Hepatocyte (in vitro differentiated cells): ENCODE measurements at places on chromosomes 2 and 18. TPM values are rescaled to one million over a fixed set of nuclear protein-coding genes. Genes with fewer than 3 reads are reported as not detected.

- DNase-seq = no peak
Measured at GRCh38 chr18:11160313-11160712, 10.9 kb upstream of the PIEZO2 start.

Gene IHH
- 23.0 and 23.1 TPM in 2 replicates for total RNA-seq

DNA sequence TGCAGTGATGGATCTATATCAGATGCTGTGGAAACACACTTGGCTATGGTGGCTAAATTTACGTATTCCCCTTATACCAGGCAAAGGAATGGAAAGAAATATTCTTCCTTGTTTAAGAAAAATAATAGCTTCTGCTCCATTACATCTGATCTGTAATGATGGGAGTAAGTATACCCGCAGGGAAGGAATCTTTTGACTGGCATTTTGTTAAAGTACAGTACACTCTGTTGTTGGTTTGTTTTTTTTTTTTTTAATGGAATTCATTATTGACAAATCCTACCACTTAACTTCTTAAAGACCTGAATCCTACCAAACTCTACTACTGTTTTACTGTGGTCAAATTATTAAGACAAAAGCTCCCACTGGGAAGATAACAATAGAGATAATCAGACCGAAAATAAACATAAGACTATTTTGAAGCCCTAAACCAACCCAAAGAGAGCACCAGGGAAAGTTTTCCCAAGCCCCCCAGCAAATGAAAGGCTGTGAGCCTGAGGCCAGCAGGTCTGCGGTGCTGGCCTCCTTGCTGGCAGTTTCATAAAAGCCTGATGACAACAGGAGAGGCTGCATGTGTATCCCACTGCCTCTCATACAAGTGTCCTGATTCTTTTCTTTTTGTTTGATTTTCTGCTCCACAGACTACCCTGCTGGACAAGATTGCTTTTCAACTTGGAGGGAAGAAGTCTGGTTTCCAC, 101.0 kb downstream of the SLC25A12 start:
- no peak for DNase-seq

- no peak for DNase-seq
Measured at GRCh38 chr2:96945014-96945413, 41.4 kb downstream of the FAM178B start.

Gene KLHL14
- 0.57 and 0.60 TPM in 2 replicates for total RNA-seq

- DNase-seq = no peak
Measured at GRCh38 chr18:57575542-57575941, 11.0 kb downstream of the FECH start.

- DNase-seq = peak; percentile 20
Measured at GRCh38 chr2:10688921-10689807, 611 bp downstream of the NOL10 start.

- DNase-seq = peak; percentile 69
Measured at GRCh38 chr2:86337244-86337835, at the start of gene REEP1. TSS of gene REEP1 (minus strand) at chr2:86337626. CDS start at chr2:86337510, 116 bp downstream.

Gene PDCD1
- total RNA-seq = not detected in 2 replicates

DNA sequence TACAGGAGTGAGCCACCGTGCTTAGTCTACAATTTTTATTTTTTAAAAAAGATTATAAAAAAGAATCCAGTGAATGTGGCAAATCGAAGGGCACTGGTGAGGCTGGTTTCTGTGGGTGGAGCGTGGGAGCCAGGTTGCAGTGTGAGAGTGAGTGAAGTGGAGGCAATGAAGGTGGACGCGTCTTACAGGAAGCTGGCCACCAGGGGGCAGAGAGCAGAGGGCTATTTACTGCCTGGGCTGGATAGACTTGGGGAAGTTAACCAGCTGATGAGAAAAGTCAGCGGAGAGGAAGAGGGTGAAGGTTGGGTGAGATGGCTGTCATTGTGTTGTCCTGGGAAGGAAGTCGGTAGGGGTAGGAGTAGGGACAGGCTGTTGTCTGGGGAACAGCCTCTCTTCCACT, 6.8 kb downstream of the SCTR start:
- peak; percentile 75 for DNase-seq

- no peak for DNase-seq
Measured at GRCh38 chr2:148957023-148957422, 81.5 kb upstream of the LYPD6B start.

GRCh38 chr2:241706537-241706936, 4.7 kb downstream of the ING5 start:
- DNase-seq = no peak

DNA sequence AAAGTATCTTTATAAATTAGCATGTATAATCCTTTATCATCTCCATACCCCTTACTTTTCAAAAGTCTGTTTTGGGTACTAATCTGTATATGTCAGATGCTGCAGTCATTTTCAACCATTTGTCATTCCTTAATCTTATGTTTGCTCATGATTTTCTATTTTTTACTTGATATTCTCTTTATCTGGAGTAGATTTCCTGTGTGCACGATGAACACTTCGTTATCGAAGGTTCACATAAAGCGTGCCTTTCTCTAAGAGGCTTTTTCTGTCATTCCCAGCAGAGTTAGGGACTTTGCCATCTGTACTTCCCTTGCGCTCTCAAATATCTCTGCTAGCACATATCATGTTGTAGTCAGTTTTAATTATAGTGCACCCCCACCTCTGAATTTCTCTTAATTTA, 123.2 kb downstream of the BIRC6 start:
- DNase-seq = no peak

DNA sequence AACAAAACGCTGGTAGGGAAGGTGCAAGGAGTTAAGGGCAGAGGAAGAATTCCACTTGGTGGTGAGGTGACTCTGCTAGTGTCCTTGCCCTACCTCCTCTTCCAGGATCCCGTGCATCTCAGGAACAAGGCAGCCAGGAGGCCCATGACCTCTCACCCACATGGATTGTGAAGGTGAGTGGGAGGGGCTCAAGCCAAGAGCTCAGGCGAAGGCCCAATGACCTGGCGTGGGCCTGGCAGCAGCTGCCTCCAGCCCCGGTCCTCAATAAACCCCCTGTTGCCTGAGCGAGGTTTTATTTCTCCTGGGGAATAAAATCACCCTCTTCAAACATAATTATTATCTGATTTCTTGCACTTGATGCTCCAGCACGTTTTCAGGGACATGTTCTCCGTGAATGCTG, 28.2 kb downstream of the LAMA1 start:
- DNase-seq = no peak

- no peak for DNase-seq
Measured at GRCh38 chr18:45251236-45251635, 364.0 kb upstream of the SLC14A2 start.

Gene ICA1L
- 8.2 and 9.0 TPM in 2 replicates for total RNA-seq

GRCh38 chr18:63254716-63255399, 64.7 kb downstream of the BCL2 start:
- DNase-seq = no peak

Gene MC5R
- total RNA-seq = not detected in 2 replicates

GRCh38 chr2:46837704-46838103, 77.9 kb downstream of the MCFD2 start:
- DNase-seq = no peak

Gene EGR4
- 0.23 TPM in 1 of 2 replicates, not detected in the other for total RNA-seq

Gene UGT1A5
- not detected in 2 replicates for total RNA-seq

DNA sequence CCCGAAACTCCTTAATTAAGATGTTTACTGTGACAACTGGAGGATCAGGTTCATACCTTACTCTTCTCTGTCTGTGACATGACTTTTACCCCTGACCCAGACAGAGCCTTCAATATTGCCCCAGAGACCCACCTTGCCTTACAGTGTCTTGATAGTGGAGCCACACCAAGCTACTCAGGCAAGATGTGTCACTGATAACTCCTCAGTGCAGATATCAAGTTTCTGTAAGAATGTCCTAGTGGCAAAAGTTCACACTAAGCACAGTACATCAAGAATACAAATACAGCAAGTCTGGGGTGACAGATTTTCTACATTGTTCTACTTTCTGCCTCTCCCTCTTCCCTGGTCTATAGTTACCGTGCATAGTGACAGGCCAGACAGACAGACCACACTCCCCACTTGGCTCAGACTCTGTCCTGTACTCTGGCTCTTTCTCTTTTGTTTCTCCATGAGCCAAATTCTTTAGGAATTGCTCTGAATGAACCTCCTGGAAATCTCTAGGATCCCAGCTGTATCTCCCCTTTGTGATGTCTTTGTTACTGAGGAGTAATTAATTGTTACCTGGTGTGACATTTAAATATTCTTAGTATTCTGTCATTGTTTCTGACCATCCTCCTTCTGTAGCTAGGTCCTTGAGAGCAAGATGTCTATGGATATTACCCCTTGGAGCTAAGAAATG, 24.1 kb upstream of the APOB start:
- DNase-seq = no peak

GRCh38 chr2:21254170-21254965, 130.6 kb downstream of the TDRD15 start:
- DNase-seq = no peak

DNA sequence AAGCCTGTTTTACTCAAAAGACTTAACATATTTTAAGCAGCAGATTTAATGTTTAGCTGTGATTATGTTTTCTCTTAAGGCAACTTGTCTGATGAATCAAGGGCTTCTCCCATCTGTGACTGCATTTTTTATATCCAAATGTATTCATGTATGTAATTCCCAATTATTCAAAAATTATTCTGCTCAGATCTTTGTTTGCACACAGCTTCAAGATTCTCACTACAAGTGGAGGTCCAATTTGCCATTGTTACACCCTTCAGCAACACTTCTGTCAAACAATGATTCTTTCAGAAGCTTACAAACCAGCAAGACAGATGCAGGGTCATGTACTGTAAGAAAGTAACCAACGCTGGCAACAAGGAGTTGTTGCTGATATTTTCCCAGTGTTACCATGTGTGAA, 5.9 kb upstream of the LRPPRC start:
- no peak for DNase-seq

Gene ARHGAP15
- 0.17 and 1.0 TPM in 2 replicates for total RNA-seq

Gene FBXO36
- 2.8 and 6.1 TPM in 2 replicates for total RNA-seq

Gene MAP3K19
- 1.1 TPM in 1 of 2 replicates, not detected in the other for total RNA-seq

Gene KHK
- 26.1 and 28.7 TPM in 2 replicates for total RNA-seq

GRCh38 chr2:132668987-132669907, 758 bp downstream of the LYPD1 start:
- DNase-seq = peak; percentile 52

GRCh38 chr2:78416625-78417300, 608.7 kb upstream of the REG3G start:
- no peak for DNase-seq

DNA sequence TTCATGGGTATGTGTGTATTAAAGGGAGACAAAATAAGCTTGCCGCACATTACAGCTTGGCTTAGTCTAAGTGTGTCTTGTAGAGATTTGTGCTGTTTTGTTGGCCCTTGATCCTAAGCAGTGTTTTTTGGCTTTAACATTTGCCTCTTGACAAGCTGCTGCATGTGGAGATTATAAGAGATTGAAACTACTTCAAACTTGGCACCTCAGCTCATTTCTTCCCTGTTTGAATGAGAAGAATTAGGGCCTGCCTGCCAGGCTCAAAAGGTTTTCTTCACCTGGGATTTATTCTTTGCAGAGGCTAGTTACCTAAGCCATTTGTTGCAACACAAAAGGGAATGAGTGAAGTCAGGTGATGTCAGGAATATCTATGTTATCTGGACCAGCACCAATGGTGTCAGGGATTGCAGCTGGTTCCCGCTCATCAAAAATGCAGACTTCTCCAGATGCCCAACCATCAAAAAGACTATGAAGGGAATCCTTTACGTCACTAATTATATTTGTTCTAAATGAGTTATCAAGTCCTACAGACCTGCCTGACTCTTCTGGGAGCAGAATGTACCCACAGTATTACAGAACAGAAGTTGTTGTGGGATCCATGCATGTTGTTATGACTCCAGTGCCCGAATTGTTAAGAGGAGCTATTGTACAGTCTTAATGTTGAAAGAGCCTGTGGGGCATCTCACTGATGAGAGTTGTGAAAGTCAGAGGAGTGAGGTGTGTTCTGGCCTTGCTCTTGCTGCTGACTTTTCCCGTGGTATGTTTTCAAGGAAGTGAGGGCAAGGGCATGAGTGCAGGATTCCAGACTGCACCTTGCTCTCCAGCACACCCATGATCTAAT, 31.0 kb downstream of the ABCA12 start:
- no peak for DNase-seq

GRCh38 chr2:15388406-15389325, 172.5 kb downstream of the NBAS start:
- no peak for DNase-seq

Gene IL36RN
- total RNA-seq = 0.12 and 0.63 TPM in 2 replicates

Gene MFSD2B
- total RNA-seq = not detected in 2 replicates

Gene RNF125
- total RNA-seq = 1.1 and 2.1 TPM in 2 replicates

DNA sequence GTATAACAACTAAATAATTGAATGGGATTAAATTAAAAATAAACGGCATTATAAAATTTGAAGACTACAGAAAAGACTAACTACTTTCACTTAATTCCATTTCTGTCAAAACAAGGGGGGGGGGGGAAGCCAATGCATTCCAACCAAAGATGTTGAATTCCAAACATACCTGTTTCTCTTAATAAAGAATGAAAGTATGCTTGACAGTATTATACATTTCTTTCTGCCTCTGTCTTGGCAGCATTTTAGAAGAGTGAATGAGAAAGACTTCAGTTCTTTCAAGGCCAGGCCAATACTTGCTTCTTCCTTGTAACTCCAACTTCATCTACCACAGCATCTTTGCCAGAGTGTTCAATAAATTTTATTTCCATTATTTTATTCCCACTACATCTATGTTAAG, 65.9 kb downstream of the PDE11A start:
- DNase-seq = no peak

Gene CXCR2
- 0.07 TPM in 1 of 2 replicates, not detected in the other for total RNA-seq

- no peak for DNase-seq
Measured at GRCh38 chr2:236775511-236775910, 205.9 kb downstream of the ACKR3 start.

DNA sequence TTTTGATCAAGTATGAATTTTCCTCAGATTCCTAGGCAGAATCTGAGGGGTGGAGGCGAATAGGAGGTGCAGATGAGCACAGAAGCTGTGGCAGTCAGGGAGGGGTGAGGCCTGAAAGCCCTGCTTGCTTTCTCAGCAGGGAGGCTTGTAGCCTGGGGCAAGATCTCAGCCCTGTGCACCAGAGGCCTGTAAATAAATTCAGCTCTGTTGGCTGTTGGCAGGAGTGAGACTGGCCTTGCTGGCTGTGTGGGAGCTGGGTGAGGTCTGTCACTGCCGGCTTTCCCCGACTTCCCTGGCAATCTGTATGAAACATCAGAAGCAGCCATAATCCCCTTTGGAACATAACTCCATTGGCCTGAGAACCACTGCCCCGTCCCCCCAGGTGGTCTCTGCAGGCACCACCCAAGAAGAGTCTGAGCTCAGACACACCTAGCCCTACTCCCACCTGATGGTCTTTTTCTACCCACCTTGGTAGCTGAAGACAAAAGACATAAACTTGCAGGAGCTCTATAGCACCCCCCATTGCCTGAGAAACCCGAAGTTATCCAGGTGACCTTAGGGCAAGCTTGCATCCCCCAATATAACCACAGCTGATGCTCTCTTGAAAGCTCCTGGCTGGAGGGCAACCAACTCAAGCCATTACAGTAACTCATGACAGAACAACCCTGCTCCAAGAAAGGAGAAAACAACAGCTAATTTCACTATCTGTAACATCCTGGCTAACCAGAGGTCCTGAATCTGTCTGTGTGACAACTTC, 32.3 kb downstream of the EVA1A start:
- no peak for DNase-seq

GRCh38 chr2:68217729-68218128, 34.6 kb downstream of the PPP3R1 start:
- no peak for DNase-seq

- DNase-seq = no peak
Measured at GRCh38 chr2:214264171-214264570, 146.7 kb upstream of the VWC2L start.
